DMS79 (cell line): ENCODE measurements at places on chromosomes 5 and 9.

- no peak for DNase-seq
Measured at GRCh38 chr5:78568212-78568611, 80.4 kb downstream of the LHFPL2 start.

GRCh38 chr5:35771839-35772238 is 84.9 kb upstream of the IL7R start:
- DNase-seq, result no peak

- no peak for DNase-seq
Measured at GRCh38 chr5:65047948-65048690, 279.4 kb downstream of the CWC27 start.

DNA sequence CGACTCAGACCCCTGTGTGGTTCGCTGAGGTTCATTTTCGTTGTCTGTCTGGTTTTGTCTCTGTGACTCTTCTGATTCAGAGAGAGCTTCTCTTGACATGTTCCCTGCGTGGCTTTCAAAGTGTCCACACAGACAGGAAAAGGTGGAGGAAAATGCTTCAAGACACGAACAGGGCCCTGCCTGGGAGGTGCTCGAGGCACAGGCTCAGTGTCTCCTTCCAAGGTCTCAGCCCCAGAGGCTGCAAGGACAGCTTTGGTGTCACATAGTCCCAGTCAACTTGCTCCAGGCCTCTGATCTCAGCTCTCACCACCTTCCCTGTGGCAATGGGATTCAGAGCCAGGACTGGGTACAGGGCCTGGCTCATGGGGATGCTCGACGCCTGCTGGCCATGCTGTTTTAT is 51.6 kb upstream of the SARDH start:
- DNase-seq, result no peak

GRCh38 chr5:2909035-2909434 is 157.6 kb upstream of the IRX2 start:
- DNase-seq, result no peak

DNA sequence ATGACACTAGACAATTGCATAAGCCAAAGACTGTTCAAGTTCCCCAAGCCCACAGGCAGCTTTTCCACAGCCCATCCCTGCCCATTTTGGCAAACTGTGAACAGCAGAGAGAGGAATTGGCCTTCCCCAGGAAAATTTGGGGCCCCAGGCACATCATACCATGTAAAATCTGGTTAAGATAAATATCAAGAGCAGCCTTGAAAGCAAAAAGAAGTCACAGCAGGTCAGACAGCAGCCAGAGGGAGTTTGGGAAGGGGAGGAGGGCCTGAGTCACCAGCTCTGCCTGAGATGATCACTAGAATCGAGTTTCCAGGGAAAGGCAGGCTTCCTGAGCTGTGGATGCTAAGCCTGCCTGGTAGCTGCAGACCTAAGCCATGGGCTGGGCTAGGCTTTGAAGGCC is 179.2 kb downstream of the RFK start:
- no peak for DNase-seq

DNA sequence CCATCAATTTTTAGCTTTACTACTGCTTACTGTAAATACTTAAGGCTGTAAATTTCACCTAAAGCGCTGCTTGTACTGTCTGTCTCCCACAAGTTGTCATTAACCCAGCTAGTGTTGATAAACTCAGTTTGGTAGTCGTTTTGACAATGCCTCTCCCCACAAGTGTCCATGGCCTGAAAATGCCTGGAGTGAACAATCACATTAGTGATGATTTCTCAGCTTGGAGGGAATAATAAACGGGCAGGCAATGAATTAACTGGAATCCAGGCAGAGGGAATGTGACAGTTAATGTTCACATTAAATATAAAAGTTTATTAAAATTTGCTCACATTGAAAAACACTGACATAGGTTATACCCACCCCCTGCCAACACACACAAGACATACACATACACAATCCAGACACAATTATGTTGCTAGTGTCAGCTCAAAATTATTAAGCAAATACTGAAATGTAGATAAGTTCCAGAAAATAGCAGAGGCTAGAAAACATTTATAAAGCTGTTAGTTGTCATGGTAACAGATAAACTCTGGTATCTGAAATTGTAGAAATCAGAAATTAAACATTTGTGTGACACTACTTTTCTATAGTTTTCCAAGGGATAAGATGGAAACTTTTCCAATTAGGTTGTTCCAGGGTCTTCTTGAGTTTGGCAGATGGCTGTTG is 341.9 kb downstream of the DIRAS2 start:
- no peak for DNase-seq

DNA sequence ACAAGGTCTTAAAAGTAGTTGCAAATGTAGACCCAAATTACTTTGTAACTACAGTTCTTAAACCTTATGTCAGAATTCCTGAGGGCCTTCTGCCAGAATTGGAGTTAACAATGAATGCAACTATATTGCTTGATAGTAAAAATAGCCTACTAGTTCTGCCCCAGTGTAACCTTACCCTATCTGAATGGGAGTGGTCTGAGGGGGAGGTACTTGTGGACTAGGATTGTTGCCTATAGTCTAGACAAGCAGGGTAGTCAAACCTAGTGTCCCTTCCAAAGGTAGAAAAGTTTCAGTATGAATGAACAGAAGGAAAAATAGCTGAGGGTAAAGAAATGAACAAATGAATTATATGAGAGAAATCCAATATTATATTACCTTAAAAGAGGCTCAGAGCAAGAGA is 242.2 kb downstream of the PJA2 start:
- no peak for DNase-seq
